ENCODE measurements at places on chromosomes 1 and 21.

- H3K27me3 ChIP-seq = no peaks in the 10 kb centered on the region
- H3K27ac ChIP-seq = no peak overlapping the region
- no peaks in the 10 kb centered on the region for H3K36me3 ChIP-seq
- DNase-seq = no peak
- H3K4me3 ChIP-seq = no peak overlapping the region
- H3K4me1 ChIP-seq = no peaks in the 10 kb centered on the region
Observed at GRCh38 chr1:185969524-185969991, 235.4 kb downstream of the HMCN1 start.

DNA sequence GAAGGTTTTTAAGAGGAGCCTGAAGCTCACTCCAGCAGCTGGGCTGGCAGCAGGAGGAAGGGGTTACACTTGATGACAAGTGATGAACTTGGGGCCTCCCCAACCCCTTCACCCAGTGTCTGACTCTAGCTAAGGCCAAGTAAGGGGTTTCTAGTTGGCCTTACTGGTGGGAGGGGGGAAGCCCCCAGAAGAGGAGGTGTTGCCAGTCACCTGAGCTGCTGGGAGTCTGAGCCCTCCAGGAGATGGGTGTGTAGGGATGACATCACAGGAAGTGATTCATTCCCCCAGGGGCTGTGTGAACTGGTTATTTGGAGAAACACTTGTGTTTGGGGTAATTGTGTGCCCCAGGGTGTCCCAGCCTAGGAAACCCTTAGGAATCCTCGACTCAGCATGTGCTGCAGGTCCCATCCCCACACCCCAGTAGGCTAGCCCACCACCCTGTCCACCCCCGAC is 3.1 kb downstream of the PADI1 start:
- no peak for DNase-seq
- H3K4me1 ChIP-seq = no peaks in the 10 kb centered on the region
- H3K27me3 ChIP-seq = no peaks in the 10 kb centered on the region
- H3K27ac ChIP-seq = no peak overlapping the region
- H3K36me3 ChIP-seq = no peaks in the 10 kb centered on the region
- H3K4me3 ChIP-seq = no peak overlapping the region

GRCh38 chr1:196308176-196308575 is 300.1 kb downstream of the KCNT2 start:
- H3K27me3 ChIP-seq = no peaks in the 10 kb centered on the region
- DNase-seq = no peak
- H3K36me3 ChIP-seq = no peaks in the 10 kb centered on the region
- H3K4me1 ChIP-seq = no peaks in the 10 kb centered on the region
- no peak overlapping the region for H3K27ac ChIP-seq
- no peak overlapping the region for H3K4me3 ChIP-seq

DNA sequence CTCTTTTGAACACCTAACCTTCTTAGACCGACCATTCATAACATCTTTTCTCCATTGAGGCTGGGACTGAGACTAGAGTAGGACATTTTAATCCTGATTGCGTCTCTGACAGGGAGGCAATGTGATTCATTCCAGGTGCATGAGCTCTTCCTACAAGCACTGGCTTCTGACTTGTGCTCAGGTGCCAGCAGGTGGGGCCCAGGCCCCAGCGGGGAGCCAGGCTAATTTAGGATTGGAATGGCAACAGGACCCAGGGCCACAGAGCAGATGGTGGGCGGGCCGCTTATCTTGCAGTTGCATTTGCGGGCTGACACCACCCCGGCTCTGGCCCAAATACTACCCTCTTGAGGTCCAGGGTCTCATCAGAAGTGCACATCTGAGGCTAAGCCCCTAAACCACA is 4.1 kb downstream of the GPA33 start:
- DNase-seq = no peak
- no peak overlapping the region for H3K27ac ChIP-seq
- no peaks in the 10 kb centered on the region for H3K4me1 ChIP-seq
- no peaks in the 10 kb centered on the region for H3K36me3 ChIP-seq
- no peak overlapping the region for H3K4me3 ChIP-seq
- no peaks in the 10 kb centered on the region for H3K27me3 ChIP-seq

GRCh38 chr1:235675152-235675890 is 25.7 kb upstream of the GNG4 start:
- no peaks in the 10 kb centered on the region for H3K4me1 ChIP-seq
- DNase-seq = no peak
- no peaks in the 10 kb centered on the region for H3K27me3 ChIP-seq
- peaks cover 61% of the 10 kb centered on the region for H3K36me3 ChIP-seq

DNA sequence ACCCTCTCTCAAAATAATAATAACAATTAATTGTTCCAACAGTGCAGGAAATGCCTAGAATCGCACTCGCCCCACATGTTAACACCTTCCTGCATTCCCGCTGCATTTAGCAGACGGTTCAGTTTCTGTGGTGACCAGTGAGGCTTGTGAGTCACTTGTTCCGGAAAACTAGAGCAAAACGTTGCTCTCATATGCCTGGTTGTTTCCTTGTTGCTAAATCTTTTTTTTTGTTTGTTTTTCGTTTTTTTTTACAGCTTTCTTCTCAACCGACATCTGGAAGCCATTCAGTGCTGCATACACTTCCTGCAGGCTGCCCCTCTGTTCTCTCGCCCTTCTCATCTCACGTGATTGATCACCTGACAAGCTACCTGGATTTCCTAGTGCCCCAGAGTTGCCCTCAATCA is 56.9 kb upstream of the TMPRSS2 start:
- no peak overlapping the region for H3K4me3 ChIP-seq
- no peaks in the 10 kb centered on the region for H3K4me1 ChIP-seq
- H3K27ac ChIP-seq = no peak overlapping the region
- H3K27me3 ChIP-seq = no peaks in the 10 kb centered on the region

DNA sequence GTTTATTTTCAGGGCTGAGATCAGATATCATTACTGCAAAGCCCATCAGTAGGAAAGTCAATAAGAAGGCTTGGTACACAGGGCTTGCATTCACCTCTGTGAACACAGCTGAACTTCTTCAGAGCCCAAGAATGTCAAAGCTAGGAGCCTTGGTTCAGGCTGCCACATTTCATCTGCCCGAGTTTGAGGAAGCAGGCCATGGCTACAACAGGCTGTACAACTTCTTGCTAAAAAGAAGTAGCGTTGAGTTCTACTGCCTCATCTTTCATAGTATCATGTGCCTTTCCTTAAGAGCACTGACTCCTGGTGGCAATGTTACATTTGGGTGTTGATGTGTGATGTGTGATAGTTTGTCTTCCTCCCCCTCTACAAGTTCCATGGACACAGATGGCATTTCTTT is 10.1 kb downstream of the C1orf162 start:
- no peak for DNase-seq
- H3K4me3 ChIP-seq = no peak overlapping the region
- H3K27me3 ChIP-seq = no peaks in the 10 kb centered on the region
- no peaks in the 10 kb centered on the region for H3K4me1 ChIP-seq
- H3K27ac ChIP-seq = no peak overlapping the region
- no peaks in the 10 kb centered on the region for H3K36me3 ChIP-seq

DNA sequence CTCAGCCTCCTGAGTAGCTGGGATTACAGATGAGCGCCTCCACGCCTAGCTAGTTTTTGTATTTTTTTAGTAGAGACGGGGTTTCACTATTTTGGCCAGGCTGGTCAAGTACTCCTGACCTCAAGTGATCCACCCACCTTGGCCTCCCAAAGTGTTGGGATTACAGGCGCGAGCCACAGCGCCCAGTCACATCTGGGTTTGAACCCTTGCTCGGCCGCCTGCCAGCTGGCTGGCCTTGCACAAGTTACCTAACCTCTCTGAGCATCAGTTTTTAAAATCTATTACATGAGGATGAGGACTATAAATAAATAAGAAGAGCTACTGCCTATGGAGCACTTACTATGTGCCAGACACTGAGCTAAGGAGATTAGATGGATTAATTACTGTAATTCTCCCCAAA is 17.7 kb upstream of the PADI2 start:
- no peak for DNase-seq
- H3K4me1 ChIP-seq = no peaks in the 10 kb centered on the region
- H3K36me3 ChIP-seq = no peaks in the 10 kb centered on the region
- H3K27ac ChIP-seq = no peak overlapping the region
